ENCODE measurements at places on chromosomes 4 and X. TPM values are rescaled to one million over a fixed set of nuclear protein-coding genes. Genes with fewer than 3 reads are reported as not detected.

- DNase-seq: no peak
Observed at GRCh38 chr4:138509346-138509745, 267.2 kb upstream of the SLC7A11 start.

Gene BTC
- total RNA-seq: 0.95 TPM

GRCh38 chrX:10420134-10420533 lies 200.3 kb downstream of the MID1 start:
- DNase-seq: no peak

DNA sequence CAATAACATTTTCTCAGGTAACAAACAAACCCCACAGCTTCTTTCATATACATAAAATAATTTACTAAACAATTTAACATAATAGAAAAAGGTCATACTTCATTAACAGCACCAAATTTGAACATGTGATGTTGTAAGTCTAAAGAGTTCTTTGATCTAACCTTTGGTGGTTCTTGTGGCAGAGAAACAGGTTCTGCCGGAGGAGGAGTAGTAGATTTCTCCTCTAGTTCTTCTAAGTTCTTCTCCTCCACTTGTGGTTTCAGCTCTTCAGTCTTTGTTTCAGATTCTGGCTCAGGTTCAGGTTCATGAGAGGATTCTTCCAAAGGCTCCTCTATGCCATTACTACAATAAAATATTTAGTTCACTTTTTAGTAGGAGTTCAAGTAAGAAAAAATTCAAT lies 18.3 kb downstream of the G3BP2 start:
- DNase-seq: no peak

GRCh38 chrX:147376601-147377422 lies 534.9 kb upstream of the FMR1 start:
- no peak for DNase-seq

DNA sequence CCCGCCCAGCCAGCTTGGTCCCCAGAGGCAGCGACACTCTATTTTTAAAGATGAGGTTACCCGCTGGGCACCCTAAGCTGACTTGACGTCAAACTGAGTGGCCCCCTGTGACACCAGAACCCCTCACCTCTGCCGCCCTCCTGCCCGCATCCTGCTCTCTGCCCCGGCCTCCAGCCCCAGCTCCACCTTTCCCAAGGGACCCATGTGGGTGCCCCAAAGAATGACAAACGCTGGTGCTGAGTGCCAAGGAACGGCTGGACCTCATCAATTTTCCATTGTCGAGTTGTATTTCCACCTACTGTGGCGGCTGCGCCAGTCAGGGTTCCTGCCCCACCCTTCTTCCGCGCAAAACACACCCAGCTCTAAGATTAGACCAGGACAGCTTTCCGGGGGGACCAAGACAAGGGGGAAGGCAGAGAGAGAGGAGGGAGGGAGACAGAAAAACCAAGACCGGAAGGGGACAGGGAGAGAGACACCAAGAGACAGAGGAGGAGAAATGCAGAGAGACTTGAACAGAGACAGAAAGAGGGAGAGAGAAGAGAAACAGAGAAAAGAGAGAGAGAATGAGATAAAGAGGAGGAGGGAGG lies 2.0 kb downstream of the PRKX start:
- no peak for DNase-seq

All from omental fat pad (tissue), 4 donors.